ENCODE measurements at places on chromosomes 1 and 21.

DNA sequence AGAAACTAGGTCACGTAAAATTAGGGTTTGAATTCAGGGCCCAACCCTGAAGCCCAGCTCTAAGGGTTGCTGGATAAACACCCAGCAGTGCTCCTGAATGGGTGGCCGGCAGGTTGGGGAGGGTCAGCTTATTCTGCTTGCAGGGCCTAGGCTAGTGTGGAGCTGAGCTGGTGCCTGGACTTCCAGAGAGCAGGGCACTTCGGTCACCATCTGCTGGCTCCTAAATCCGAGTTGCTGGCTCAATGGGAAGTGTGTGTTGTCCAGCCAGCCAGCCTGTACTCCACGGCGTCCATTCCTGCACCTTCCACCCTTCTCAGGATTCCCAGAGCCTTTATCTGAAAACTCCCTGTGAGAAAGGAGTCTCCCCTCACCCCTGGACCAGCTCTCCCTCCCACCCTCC is 23.0 kb downstream of the TRIM67 start:
- DNase-seq: no peak

DNA sequence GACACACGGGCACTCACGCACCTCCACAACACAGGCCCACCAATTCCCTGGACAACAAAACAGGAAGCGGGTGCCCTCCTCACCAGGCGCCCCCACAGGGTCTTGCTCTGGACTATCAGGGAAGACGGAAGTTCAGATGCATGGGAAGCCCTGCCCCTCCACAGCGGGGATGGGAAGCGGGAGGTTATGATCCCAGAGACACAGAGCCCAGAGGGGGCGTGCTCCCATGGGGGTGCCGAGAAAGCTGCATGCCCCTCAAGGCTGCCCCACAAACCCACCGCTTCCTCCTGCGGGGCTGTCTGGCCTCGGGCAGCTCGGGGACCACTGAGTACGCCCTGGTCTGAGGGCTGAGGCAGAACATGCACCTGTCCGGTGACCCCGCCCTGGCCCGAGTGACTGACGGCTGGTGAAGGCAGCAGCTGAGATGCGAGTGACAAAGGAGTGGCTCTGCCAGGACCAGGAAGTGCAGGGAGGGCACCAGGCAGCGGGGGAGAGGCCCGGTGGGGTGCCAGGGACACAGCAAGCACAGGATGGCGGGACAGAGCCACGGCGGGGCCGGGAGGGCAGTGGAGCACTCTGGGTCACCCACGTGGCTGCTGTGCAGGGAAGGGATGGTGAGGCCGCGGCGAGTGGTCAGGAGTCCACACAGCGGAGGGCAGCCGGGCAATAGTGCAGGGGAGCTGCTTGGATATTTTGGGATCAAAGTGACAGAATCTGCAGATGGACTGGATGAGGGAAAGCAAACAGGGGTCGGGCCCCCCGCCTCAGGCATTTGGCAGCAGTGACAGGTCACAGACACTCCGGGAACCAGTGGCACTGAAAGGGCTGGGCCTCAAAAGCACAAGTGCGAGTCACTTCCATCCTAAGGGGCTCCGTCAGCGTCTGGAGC is 18.6 kb downstream of the NADK start:
- no peak for DNase-seq

DNA sequence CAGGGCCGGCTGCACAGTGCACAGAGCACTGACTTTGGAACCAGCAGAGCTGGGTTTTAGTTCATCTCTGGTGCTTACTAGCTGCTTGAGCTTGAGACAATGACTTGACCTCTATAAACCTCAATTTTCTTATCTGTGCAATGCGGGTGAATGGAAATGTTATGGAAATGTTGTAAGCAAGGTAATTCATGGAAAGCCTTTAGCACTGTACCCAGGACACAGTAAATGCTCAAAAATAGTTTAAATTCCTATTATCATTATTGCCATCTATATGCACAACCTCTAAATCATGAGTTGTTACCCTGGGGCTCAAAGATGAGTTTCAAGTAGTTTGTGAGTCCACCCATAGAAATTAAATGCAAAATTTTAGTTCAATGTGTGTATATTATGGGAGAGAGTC is 99.5 kb downstream of the CSMD2 start:
- no peak for DNase-seq

DNA sequence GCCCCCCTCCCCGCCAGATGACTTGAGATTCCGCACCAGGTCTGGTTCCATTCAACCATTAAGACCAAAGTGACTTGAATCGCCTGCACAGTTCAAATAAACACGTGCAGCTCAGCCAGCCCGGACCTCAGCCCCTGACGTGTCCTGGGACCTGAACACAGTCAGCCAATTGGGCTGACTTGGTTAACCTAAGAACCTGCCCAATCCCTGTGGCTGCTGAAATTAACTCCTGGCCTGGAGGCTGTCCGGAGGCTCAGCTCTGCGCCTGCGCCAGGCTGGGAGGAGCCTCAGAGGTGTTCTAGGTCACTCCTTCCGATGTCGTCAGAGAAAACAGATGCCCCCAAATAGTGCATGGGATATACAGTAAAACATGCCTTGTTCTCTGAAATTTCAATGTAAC is 73.4 kb downstream of the SCCPDH start:
- no peak for DNase-seq

DNA sequence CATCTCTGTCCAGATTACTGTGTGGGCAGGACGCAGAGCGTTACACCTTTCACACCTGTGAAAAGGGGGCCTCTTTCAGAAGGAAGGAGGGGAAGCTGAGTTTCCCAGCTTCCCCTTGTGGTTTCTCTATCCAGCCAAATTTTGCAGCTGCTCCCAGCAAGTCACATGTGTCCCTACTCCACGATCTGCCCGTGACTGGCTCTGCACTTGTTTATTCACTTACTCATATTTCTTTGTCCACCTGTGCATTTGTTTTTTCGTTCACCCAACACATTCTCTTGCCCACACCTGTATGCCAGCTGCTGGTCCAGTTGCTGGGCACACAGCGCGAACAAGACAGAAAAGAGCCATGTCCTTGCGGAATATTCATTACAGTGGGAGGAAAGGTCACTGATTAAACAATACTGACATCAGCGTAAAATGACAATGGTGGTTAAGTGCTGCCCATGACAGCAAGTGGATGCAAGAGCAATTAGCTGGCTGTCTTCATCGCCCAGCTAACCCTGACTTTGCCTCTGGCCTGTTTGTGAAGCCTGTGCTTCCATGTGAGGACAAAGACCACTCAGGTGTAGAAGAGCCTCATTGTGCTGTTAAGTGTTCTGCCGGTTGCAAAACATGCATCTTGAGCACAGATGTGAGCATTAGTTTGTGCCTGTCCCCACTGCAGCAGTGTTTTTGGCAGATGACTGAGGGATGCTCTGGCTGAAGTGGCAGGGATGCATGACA is 28.6 kb upstream of the NEK2 start:
- DNase-seq: no peak

DNA sequence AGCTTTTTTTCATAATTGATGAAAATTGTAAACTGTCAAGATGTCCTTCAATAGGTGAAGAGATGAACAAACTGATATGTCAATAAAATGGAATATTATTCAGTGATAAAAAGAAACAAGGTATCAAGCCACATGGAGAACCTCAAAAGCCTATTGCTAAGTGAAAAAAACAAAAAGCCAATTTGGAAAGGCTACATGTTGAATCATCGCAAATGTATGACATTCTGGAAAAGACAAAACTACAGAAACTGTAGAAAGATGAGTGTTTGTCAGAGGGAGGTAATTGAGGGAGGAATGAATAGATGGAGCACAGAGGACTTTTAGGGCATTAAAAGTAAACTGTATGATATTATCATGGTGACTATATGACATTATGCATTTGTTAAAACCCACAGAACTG is 34.5 kb upstream of the USP25 start:
- no peak for DNase-seq

DNA sequence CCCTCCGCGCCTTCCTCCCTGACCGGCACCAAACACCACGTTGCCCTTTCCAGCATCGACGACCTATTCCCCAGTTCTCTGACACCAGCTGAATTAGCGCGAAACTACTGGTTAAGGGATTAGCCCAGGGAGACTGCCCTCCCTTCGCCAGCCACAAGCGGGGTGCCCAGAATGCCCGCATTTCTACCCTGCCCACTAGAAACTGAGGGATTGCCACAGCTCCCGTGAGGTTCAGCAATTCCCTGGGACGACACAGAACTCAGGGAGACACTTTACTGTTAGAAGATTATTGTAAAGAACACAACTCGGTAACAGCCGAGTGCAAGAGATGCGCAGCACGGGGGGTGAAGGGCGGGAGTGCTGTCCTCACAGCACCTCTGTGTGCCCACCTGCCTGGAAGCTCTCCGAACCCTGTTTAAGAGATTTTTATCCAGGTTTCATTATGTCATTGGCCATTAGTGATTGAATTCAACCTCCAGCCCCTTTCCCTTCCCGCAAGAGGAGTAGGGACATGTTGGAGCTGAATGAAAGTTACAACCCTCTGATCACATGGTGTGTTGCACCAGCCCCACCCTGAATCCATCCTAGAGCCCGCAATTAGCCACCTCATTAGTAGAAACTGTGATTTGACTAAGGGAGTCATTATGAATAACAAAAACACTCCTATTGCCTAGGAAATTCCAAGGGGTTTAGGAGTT is 15.8 kb upstream of the RIPPLY3 start:
- no peak for DNase-seq

DNA sequence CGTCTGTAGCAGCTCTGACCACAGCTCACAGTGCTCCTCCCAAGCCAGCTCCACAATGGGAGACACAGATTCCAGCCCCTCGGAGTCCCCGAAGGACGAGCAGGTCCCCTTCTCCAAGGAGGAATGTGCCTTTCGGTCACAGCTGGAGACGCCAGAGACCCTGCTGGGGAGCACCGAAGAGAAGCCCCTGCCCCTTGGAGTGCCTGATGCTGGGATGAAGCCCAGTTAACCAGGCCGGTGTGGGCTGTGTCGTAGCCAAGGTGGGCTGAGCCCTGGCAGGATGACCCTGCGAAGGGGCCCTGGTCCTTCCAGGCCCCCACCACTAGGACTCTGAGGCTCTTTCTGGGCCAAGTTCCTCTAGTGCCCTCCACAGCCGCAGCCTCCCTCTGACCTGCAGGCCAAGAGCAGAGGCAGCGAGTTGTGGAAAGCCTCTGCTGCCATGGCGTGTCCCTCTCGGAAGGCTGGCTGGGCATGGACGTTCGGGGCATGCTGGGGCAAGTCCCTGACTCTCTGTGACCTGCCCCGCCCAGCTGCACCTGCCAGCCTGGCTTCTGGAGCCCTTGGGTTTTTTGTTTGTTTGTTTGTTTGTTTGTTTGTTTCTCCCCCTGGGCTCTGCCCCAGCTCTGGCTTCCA is 22.9 kb upstream of the VPS13D start:
- no peak for DNase-seq

DNA sequence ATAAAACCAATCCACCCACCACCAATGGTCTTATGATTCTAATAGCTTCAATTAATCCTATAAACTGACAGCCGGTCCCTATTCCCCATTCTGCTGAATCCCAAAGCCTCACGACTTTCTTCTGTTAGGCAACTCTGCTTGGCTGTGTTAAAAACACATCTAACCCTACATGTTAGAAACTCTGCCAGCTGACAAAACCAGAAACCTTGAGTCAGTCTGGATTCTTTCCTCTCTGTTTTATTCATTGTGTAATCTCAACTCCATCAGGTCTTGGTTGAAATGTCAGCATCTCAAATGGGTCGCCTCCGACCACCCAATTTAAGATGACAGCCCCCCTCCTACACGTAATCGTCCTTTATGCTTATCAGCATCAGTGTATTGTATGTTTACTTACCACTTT is 312.1 kb downstream of the DISC1 start:
- no peak for DNase-seq

- no peak for DNase-seq
Measured at GRCh38 chr1:211951856-211952255, 83.5 kb downstream of the INTS7 start.

GRCh38 chr1:192445839-192446489 is 129.2 kb downstream of the RGS21 start:
- DNase-seq: no peak

DNA sequence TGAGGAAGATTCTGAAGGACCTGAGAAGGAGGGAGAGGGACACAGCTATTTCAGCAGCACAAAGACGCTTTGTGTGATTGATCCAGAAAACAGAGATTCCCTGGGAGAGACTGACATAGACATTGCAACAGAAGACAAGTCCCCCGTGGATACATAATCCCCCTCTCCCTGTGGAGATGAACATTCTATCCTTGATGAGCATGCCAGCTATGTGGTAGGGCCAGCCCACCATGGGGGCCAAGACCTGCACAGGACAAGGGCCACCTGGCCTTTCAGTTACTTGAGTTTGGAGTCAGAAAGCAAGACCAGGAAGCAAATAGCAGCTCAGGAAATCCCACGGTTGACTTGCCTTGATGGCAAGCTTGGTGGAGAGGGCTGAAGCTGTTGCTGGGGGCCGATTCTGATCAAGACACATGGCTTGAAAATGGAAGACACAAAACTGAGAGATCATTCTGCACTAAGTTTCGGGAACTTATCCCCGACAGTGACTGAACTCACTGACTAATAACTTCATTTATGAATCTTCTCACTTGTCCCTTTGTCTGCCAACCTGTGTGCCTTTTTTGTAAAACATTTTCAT is 161.3 kb upstream of the SGIP1 start:
- no peak for DNase-seq

GRCh38 chr1:38872401-38873026 is 634 bp downstream of the MYCBP start:
- DNase-seq: no peak

- no peak for DNase-seq
Measured at GRCh38 chr21:45336870-45337269, 49.2 kb upstream of the POFUT2 start.

DNA sequence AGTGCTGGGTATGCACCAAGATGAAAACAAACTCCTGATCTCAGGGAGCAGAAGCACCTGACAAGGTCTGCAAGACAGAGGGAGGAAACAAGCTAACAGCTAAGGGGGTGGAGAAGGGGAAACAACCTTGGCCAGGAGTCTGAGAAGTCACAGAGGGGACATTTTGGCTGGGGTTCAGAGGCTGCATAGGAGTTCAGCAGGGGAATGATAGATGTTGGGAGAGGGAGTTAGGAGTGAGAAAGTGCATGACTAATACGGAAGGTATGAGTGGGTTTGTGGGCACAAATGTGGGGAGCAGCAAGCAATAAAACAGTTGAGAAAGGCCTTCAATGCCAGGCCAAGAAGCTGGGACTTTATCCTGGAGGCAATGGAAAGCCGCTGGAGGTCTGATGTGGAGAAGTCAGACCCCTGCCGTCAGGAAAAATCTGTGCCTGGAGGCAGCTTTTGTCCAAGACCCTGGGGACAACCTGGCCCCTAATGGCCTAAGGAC is 16.4 kb downstream of the EPHA2 start:
- no peak for DNase-seq

DNA sequence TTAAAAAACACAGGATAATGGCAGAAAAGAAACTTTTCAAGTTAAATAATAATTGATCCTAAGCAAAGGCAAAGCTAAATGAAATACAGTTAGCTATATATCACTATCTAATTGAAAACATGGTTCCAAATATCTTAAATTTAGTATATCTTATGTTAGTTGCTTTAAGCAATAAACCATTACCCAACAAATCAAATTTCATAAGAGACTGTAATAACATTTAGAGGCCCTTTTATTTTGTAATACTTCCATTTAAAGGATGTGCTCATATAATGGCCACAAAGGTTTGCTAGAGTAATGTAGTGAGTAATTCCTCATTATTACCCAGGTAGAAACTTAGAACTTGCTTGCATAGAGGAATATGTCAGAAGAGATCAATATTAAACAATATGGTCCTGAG is 32.3 kb downstream of the RPL5 start:
- no peak for DNase-seq

- no peak for DNase-seq
Measured at GRCh38 chr1:54883349-54884102, 3.5 kb downstream of the DHCR24 start.

All from brain pericyte (primary cell).